ENCODE measurements at places on chromosomes 2 and 18. TPM values are rescaled to one million over a fixed set of nuclear protein-coding genes. Genes with fewer than 3 reads are reported as not detected.
A peak's percentile ranks its signal among the peaks of the same experiment; 100 is the strongest.

DNA sequence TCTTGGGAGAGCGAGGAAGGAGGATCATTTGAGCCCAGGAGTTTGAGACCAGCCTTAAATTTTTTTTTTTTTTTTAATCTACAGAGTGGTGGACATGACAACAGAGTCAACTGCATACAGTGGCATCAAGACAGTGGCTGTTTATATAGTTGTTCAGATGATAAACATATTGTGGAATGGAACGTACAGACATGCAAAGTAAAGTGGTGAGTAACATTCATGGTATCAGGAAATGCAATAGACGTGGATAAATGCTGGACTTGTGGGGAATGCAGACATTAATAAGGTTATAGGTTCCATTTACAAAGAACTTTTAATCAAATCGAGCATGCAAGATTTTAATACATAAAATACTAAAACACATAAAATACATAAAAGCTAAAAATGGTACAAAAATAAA is 11.9 kb downstream of the WDR43 start:
- DNase-seq: no peak

DNA sequence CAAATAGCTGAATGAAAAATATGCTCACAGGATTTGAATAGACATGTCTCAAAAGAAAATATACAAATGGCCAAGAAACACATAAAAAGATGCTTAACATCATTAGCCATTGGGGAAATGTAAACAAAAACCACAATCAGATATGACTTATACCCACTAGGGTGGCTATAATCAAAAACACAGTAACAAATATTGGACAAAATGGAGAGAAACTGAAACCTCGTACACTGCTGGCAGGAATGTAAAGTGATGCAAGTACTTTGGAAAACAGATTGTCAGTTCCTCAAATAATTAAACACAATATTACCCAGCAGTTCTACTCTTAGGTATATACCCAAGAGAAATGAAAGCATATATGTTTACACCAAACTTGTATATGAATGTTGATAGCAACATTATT is 213.0 kb downstream of the PHLPP1 start:
- no peak for DNase-seq

DNA sequence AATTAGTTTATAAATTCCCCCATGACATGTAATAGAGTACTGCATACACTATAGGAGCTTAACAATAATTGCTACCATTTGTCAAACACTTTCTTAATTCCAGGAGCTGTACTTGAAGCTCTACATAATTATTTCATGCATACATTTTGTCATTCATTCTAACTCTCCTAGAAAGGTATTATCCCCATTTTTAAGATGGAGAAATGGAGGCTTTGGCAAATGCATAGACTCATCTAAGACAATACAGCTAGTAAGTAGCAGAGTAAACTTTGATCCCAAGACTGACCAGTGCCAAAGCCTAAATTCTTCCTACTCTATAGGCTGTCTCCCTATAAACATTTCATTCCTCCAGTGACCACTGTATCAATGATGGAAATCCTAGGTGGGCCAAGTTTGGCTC is 42.6 kb upstream of the TMEM247 start:
- DNase-seq: no peak

GRCh38 chr2:71615767-71616730 is 162.7 kb downstream of the DYSF start:
- peak; percentile 16 for DNase-seq

GRCh38 chr2:25976983-25977741 is 5.1 kb downstream of the KIF3C start:
- DNase-seq: no peak

DNA sequence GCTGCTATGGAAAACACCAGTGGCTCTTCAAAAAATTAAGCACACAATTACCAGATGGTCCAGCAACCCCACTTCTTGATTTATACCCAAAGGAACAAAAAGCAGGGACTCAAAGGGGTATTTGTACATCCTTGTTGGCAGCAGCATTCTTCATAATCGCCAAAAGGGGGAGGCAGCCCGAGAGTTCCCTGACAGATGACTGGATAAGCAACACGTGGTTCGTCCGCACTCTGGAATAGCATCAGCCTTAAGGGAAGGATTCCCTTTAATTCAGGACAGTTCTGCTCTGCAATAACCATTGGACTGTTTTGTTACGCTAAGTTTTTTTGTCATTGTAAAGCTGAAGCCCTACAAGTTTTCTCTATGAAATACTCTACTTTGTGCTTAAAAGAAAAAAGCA is 76.7 kb upstream of the TWIST2 start:
- no peak for DNase-seq

DNA sequence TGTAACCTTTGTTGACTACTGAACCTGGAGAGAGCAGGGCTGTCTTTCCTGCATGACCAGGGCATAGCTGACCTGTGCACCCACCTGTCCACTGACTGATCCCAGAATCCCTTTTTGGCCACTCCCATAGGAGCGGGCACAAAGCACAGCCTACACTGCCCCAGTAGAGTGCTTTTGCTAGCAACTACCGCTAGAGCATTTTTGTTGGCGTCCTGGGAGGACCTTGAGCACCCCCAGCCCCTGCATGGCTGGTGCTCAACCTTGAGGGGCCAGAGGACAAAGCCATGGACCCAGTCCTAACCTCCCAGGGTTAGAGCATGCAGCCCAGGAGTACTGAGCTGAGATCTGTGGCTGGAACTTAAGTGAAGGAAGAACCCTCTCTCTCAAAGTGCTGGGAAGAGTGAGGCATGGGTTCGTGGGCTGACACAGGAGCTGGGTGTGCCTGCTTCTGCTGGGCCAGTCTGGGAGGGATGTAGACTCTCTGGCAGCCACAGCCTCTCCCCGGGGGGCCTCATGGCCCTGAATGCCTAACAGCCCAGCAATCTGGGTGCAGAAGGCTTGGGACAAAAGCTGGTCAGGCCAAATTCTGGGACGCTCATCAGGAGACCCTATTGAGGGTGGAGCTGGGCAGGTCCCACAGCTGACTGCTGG is 140.0 kb downstream of the GALNT1 start:
- DNase-seq: no peak

DNA sequence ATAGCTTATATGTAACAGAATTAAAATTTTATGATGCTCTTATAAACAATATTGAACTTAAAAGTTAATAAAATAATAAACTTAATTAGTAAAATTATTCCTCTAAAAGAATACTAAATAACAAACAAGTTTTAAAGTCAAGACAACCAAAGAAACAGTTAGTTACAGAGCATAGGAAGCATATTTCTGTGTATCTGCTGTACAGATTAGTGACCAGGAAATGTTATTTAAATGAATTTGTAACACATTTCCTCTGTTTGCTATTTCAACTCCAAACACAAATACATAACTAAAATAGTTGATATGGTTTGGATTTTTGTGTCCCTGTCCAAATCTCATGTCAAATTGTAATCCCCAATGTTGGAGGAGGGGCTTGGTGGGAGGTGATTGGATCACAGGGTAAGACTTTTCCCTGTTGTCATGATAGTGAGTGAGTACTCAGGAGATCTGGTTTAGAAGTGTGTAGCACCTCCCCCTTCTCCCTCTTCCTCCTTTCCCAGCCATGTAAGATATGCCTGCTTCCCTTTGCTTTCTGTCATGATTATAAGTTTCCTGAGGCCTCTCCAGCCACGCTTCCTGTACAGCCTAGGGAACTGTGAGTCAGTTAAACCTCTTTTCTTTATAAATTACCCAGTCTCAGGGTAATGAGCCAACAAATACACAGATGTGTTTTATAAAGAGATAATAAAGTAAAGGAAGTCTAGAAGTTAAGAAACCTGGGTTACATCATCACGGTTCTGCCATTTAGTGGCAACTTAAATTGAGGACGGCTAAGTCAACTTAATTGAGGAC is 51.8 kb downstream of the ROCK2 start:
- no peak for DNase-seq

GRCh38 chr2:206150168-206150567 is 9.1 kb downstream of the NDUFS1 start:
- DNase-seq: no peak

GRCh38 chr2:33236482-33237385 is 239.7 kb upstream of the RASGRP3 start:
- DNase-seq: no peak

DNA sequence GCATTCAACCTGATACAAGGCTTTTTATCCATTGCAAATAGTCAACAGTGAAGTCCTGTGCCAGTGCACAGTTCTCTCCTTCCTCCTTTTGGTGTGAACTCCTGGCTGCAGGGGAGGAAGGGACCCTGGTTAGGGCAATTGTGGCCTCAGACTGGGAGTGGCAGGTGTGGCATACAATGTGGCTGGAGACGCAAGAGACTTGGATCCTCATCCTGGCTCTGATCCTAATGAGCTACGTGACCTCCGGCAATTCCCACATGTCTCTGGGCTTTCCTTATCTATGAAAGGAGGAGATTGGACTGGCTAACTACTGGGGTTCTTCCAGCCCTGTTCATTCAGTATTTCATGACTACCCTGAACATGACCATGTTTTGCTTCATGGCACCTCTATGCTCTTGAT is 10.5 kb upstream of the IL1A start:
- DNase-seq: no peak

- peak; percentile 45 for DNase-seq
These were observed 31.5 kb upstream of the TMBIM1 start for GRCh38 chr2:218323526-218324472.

DNA sequence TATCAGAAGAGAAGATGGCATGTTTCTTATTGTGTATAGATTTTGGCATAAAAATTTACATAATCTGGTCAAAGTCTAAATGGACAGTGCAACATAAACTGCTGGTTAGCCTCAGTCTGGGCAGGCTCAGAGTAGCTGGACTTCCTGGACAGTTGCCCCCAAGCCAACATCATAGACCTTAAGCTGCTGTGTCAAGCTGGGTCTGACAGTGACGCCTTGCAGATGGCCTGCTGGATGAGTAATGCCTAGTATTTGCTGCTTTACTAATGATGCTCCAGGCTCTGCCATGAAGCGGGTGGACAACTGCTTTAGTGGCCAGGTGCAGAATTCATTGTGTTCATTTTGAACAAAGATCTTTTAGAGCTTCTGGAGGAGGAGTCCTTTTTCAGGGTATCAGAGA is 603.7 kb upstream of the ZEB2 start:
- DNase-seq: peak; percentile 75

- no peak for DNase-seq
These were observed 329.3 kb downstream of the ETAA1 start for GRCh38 chr2:67726416-67726815.

GRCh38 chr18:13159579-13159978 is 59.0 kb upstream of the LDLRAD4 start:
- no peak for DNase-seq

- no peak for DNase-seq
These were observed 278.7 kb downstream of the BCL2 start for GRCh38 chr18:63040788-63041410.

GRCh38 chr2:102893870-102894269 is 132.0 kb downstream of the TMEM182 start:
- DNase-seq: no peak

GRCh38 chr2:183782436-183782835 is 658.2 kb downstream of the NUP35 start:
- DNase-seq: no peak

DNA sequence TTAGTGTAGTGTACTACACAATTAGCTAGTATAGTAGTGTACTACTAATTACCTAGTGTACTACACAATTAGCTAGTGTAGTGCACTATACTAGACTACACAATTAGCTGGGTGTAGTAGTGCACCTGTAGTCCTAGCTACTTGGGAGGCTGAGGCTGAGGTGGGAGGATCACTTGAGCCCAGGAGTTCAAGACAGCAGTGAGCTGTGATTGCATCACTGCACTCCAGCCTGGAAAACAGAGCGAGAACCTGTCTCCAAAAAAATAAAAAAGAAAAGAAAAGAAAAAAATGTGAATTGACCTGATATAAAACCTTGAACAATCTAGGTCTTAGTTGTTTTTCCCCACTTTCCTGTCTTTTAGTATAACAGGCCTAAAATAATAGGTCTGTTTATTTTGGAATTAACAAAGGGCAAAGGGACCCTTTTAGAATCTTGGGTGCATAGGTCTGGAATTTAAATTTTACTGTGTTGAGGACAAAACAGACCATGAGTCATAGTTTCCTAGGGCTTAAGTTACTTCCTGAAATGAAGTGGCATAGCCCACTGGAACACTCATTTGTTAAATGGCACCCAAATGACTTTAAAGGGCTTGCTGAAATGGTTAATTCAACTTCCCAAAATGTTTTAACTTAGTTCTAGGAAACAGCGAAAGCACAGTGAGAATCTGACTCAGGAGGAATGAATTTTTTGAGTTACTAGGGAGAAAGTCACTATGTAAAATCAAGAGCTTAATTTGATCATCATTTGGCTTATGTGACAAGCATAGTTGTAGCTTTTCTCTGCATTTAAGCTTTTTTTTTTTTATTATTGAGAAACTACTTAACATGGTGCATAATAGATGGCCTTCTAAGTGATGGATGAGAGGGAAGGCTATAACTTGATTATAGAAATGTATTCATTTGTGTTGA is 50.7 kb upstream of the ARL5A start:
- DNase-seq: no peak

- no peak for DNase-seq
These were observed 390.2 kb downstream of the THSD7B start for GRCh38 chr2:137155356-137156104.

DNA sequence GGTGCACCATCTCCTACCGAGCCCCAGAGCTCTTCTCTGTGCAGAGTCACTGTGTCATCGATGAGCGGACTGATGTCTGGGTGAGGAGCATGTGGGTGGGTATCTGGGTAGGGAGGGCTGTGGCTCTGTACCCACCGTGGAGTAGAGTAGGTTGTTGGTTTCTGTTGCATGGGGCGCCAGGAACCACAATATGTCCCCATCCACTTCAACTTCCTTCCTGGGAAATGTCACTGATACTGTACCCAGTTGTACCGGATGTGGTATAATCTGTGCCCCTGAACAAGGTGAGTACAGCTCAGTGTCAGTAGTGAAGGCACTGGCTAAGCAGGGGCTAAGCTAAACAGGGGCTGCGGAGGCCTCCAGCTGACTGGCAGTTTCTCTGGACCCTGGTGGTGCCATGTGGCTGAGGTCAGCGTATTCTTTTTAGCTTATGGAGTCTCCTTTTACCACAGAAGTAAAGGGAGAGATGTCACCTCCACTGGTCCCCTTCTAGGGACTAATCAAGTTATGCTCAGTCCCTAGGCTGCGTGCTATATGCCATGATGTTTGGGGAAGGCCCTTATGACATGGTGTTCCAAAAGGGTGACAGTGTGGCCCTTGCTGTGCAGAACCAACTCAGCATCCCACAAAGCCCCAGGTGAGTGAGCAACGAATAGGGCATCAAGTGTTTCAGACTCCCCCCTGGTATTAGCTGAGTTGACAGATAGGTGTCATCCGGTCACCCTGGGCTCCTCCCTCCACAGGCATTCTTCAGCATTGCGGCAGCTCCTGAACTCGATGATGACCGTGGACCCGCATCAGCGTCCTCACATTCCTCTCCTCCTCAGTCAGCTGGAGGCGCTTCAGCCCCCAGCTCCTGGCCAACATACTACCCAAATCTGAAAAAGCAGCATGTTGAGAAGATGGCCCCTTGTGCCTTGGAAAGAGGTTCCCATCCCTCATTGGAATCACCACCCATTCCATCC is 2.7 kb downstream of the STK16 start:
- DNase-seq: no peak

The SP140L gene
- 5.7 TPM for total RNA-seq

The CHN1 gene
- total RNA-seq: 16.6 TPM

The GPR55 gene
- not detected for total RNA-seq

The CCDC85A gene
- 5.5 TPM for total RNA-seq

The GAL3ST2 gene
- not detected for total RNA-seq

The PDE1A gene
- total RNA-seq: 16.9 TPM

The KRTCAP3 gene
- not detected for total RNA-seq

The CNOT9 gene
- 18.6 TPM for total RNA-seq

The KLHL30 gene
- total RNA-seq: 22.0 TPM

The UGT1A9 gene
- total RNA-seq: not detected

The MLPH gene
- total RNA-seq: 88.9 TPM

The MGAT4A gene
- 18.8 TPM for total RNA-seq
